Pancreas (tissue), 10 donors: ENCODE measurements at places on chromosomes 1 and 21.

- DNase-seq, result no peak
Observed at GRCh38 chr1:82491301-82492048, 690.7 kb downstream of the ADGRL2 start.

GRCh38 chr21:43637530-43638158 is 21.6 kb downstream of the HSF2BP start:
- DNase-seq, result no peak

DNA sequence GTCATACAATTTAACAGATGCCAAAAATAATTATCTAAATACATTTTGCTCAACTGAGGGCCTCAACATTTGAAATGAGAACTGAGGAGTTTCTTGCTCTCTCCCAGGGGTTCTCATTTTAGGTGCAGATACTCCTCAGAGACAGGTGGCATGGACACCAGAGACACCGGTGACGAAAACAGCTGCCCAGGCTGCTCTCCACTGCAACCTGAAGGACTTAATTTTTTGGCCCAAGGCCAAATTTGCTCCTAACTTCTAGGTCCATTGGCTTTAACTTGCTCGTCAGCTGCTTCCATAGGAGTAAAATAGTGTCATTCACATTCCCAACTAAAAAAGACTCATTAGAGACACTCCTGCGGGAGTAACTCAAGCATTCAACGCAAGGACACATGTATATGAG is 87.0 kb downstream of the NRIP1 start:
- DNase-seq, result no peak

DNA sequence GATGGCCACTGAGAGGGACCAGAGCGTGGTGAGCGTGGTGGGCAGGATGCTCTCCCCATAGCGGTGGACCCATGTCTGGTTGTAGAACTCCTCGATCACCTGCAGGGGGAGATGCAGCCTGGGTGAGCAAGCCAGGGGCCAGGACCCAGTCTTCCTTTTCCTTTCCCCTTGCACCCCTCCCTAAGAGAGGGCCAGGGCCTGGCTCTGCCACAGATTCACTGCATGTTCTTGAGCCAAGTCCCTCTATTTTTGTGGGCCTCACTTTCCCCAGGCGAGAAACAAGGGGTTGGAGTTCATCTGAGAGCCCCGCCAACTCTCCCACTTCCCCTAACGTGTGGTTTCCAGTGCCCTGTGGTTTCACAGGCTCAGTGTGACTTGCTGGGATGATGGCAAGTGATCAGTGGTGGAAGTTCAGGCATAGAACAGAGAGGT is 27.5 kb downstream of the SLC2A1 start:
- no peak for DNase-seq

DNA sequence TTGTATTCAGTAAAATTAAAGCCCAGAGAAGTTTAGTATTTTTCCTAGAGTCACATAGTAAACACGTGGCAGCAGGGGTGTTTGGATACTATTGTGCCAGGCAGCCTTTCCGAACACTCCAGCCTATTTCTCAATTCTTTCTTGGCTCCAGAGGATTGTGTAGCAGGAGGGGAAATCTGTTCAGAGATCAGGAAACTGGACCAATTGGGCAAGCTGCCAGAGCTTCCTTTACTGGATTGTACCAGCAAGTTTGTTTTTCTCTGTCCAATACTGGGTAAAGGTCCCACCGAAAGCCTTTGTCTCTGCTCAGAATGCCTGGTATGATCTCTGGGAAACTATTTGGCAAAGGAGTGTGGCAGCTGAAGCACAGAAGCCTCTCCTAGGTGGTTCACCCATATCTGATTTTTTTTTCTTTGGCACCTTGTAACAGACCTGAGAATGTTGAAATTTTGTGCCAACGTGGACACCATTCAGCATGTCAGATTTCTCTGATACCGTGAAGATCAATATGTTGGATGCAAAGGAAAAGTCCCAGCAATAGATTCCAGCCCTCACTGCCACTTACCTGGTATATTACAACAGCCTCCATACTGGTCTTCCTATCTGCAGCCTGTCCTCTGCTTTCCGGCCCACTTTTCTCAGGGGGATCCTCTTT is 126.2 kb downstream of the FGGY start:
- peak; percentile 32 for DNase-seq

GRCh38 chr1:169146576-169147214 is 40.2 kb downstream of the ATP1B1 start:
- DNase-seq, result no peak

GRCh38 chr21:32003411-32003810 is 130.6 kb downstream of the HUNK start:
- DNase-seq, result no peak

DNA sequence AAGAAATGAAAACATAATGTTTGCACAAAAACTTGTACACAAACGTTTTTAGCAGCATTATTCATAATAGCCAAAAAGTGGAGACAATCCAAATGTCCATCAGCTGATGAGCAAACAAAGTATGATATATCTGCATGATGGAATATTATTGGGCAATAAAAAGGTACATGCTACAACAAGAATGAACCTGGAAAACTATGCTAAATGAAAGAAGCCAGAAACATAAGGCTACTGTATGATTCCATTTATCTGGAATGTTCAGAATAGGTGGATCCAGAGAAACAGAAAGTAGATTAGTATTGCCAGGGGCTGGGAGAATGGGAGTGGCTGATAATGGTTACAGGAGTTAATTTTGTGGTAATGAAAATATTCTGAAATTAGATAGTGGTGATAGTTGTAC is 19.0 kb downstream of the FBXO28 start:
- no peak for DNase-seq

DNA sequence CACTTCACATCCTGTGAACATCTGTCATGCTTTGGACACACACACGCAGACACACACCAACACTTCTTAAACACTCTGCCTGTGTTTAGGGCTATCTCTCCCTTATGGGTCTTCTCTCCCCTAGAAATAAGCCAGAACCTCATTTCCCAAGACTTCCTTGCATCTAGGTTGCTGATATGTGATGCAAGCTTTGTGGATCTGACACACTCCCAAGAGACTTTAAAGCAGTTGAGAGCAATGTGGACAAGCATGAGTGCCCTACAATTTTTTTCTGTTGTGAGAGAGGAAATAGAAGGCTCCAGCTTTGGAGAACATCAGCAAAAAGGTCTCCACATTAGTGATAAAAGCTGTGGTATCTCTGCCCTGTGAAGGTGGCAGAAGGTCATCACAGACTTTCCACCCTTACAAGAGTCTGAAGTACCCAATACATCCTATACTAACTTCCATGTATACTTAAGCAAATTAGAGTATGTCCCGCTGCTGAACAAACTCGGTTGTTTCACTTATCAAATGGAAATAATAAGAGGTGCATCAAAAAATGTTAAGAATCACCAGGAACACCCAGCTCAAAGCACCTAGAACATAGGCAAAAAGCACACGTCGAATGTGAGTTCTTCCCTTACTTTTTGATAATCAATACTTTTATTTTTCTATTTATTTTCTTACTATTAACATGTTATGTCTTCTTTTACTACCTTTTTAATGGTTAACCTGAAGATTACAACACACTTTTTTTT is 267.6 kb downstream of the SETD4 start:
- DNase-seq, result no peak

DNA sequence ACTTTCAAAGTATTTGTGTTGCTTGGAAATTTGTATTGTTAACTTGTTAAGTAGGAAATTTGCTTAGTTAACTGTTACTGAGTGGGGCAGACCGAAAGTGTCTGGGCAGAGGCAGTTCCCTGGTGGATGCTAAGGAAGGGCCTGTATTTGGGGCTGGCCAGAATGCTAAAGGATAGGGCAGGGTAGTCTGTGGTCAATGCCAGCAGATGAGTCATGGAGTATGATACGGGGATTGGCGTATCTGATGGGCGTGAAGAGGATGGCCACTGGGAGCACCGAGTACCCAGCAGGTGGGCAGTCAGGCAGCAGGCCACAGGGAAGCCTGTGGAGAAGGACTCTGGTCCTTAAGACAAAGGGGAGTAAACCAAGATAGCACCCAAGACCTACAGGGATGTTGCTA is 46.6 kb upstream of the SCAF4 start:
- no peak for DNase-seq

GRCh38 chr1:11527541-11528452 is 48.8 kb downstream of the DISP3 start:
- DNase-seq, result no peak

- DNase-seq, result peak; percentile 45
Observed at GRCh38 chr1:109240158-109241152, 8.9 kb upstream of the CELSR2 start.

GRCh38 chr1:186187601-186188000 is 187.5 kb downstream of the TPR start:
- DNase-seq, result no peak

- no peak for DNase-seq
Observed at GRCh38 chr1:196734006-196734405, 40.6 kb upstream of the CFHR3 start.

GRCh38 chr1:147494998-147495580 is 46.2 kb upstream of the BCL9 start:
- peak; percentile 61 for DNase-seq

DNA sequence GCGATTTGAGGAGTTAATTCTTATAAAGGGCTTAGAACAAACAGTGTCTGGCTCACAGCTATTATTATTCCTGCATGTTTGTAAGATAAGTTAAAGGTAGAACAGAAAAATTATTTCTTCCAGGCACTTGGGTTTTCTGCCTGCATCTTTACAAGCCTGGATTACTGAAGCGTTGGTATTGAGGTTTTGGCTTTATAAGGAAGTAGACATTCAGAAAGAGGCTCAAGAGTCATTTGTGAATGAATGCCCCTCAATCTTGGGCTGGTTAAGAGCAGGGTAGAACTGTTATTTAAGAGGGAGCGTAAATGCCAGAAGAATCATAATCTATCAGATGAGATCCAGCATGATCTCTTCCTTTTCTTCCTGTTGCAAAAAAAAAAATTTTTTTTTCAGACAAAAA is 77.3 kb upstream of the ARID1A start:
- no peak for DNase-seq

GRCh38 chr1:18060366-18060765 is 47.2 kb upstream of the IGSF21 start:
- no peak for DNase-seq

DNA sequence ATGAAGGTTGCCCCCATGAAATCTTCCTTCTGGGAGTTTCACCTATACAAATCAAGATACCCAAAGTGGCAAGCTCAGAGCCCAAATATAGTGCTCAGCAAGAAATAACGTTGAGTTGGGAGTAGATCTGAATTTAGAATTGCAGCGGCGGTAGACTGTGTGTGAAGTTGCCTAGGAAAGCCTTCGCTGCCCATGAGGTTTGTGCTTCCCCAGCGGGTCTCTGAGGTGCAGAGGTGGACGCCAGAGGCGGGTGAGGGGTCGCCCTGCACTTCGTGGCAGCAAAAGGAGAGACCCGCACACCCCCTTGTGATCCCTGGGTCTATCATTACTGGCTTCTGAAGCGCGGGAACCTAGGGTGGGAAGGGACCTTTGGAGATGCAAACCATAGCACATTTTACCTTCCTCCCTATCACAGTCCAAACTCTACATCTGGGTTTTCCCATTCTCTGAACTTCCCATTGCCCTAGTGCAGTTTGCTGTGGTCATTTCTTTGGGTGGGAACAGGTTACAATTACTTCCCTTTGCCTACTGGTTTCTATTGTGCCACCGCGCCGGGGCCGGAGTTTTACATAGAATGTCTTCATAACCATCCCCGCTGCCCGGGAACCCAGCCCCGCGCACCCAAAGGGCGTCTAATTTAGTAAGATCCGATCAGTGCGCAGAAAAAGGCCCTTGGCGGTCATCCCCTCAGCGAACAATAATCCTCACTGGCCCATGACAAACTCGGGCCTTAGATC is 5.2 kb downstream of the TBX15 start:
- no peak for DNase-seq

- no peak for DNase-seq
Observed at GRCh38 chr1:185666582-185666981, 67.6 kb upstream of the HMCN1 start.

DNA sequence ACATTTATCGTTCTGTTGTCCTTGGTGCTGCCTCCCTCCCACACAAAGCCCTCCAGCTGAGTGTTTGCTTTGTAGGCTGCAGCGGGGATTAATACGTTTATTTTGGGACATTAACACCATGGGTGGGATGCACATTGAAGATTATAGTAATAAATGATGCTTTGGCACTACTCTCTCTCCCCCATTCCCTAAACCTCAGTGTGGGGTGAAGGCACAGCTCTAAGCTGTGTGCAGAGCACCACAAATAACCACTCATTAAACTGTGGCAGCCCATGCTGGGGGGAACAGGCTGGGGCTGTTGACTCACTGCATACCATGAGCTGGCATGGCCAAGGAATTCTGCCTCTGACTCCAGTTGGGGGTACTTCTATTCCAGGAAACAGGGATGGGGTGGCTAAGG is 7.7 kb downstream of the PCP4L1 start:
- DNase-seq, result no peak
